AG08396 (cell line): ENCODE measurements at places on chromosomes 1 and 21.

GRCh38 chr21:36499578-36500471 lies 19.9 kb upstream of the CLDN14 start:
- peak; percentile 63 for DNase-seq

- no peak for DNase-seq
These were observed 31.0 kb upstream of the IL19 start for GRCh38 chr1:206739411-206740076.

DNA sequence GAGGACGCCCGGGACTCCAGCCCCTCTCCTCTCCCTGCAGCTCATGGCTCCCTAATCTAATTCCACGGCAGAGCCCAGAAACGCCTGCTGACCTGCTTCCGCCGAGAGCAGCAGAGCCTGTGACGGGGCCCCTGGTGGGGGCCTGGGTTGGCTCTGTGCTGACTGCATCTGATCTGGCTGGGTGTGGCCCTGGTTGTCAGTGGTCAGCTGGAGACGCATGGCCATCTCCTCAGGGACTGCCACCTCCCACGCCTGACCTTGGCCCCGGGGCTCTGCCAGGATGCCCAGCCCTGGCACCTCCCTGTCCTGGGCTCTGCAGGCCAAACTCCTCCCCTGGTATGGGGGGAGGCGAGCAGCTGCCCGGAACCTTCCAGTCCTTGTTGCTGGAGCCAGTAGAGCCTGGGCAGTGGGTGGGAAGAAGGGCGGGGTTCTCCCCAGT lies 1.1 kb upstream of the PLCH2 start:
- DNase-seq, result no peak

DNA sequence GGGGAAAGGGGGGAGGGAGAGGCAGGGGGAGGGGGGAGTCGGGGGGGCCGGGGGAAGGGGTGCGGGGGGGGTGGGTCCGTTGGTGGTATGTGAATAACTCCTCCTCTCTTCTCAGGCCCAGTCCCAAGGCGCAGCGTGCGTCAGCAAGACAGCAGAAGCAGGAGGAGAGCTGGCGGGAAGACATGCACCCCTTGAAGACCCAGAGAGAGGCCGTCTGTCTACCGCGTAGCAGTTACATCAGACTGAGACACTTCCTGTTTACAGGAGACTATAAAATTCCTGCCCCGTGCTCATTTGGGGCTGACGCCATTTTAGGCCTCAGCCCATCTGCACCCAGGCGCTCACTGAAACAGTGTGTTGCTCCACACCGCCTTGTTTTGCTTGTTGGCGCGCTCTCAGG lies 55.3 kb downstream of the SETD4 start:
- peak; percentile 69 for DNase-seq

GRCh38 chr1:224333309-224333926 lies 3.4 kb upstream of the NVL start:
- peak; percentile 35 for DNase-seq

DNA sequence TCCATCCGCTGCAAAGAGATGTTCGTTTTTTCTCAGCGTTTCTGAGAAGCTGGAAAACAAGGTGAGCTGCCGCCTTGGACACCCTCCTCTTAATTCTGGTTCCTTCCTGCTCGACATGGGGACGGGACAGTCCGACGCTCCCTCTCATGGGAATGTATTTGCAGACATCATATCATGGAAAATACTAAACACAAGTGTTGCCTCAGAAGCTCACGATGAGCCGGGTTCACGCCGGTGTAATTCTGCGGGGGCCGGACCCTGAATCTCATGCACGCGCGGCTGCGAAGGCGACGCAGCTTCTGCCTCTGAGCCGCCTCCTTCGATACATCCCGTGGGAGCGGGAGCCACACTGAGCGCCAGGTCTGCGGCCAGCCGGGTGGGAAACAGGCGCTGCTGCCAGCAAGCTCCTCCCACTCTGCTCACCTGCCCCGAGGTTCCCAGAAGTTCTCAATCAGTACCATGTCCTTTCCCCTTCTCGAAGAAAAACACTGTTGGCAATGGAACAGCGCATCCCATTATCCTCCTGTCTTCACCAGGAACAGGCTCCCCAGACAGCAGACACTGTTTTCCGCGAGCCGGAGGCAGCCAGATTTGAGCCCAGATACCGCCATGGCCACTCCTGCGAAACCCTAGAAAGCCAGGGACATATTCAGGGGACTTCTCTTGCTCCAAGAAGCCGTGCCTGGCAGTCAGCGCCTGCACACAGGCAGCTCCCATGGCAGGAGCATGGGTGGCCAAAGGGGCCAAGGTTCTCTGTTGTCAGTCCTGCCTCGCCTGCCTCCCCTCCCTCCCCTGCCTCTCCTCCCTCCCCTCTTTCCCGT lies 98.0 kb downstream of the WDR4 start:
- no peak for DNase-seq
